ENCODE measurements at places on chromosomes 5 and 9.

- no peak for DNase-seq
These were observed 3.9 kb downstream of the FABP6 start for GRCh38 chr5:160233215-160233614.

- no peak for DNase-seq
These were observed 471.2 kb upstream of the ACTBL2 start for GRCh38 chr5:57953792-57954191.

DNA sequence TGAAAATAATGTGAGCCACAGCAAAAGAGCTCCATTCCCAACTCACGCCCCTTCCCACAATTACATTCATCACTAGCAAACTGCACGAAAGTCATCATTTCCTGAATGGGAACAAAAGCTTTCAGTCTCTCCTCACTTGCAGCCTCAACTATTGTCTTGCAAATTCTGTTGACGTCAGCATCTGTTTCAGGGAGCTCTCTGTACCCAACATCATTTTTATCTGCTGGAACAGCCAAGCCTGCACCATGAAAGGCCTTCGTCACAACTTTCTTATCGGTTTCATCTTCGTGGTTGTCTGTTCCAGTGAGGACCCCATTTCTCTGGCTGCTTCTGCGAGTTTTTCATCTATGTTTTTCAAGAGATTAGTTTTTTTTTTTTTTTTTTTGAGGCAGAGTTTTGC, 14.3 kb upstream of the RNF130 start:
- no peak for DNase-seq

DNA sequence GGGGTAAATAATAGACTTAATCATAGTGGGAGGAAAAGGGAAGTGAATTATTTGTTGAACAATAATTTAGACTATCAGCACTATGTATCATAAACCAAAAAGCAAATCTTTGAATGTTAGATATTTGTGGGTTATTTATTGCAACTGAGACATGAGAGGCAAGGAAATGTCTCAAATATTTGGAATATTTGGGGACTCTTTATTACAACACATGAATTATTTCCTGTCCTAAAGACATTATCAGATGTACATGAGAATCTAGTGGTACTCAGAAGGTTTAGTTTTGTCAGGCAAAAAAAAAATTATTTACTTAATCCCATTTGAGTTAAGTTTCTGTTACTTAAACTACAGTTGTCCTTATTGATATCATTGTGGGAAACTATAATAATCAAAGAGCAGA, 91.1 kb downstream of the TLR4 start:
- DNase-seq: no peak

DNA sequence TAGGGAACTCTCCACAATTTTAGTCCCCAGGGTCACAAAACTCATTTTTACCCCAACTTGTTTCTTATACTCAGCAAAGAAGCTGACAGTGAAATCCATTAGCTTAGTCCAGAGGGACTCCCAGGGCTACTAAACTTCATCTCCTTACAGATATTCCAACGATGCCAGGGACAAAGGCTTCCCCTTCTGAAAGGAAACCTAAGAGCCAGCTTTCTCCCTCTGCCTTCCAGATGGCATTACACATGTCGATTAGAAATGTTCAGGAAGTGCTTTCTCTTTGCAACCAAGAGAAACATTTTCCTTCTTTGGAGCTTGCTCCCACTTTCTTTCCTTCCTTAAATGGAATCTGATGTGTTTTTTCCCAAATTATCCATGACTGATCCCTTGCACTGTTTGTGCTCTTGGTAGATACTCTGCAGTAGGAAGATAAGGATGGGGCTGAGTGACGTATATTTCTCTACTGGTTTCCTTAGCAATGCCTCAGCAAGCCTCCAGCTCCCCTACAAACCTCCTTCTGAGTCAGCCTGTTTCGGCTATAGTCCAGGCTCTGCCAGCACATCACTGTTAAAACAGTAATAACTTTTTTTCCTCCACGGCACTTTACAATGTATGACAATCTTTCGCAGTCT, 43.0 kb upstream of the HTR4 start:
- no peak for DNase-seq

Measured in GM20000 (cell line).